ENCODE measurements at places on chromosomes 4 and X.

DNA sequence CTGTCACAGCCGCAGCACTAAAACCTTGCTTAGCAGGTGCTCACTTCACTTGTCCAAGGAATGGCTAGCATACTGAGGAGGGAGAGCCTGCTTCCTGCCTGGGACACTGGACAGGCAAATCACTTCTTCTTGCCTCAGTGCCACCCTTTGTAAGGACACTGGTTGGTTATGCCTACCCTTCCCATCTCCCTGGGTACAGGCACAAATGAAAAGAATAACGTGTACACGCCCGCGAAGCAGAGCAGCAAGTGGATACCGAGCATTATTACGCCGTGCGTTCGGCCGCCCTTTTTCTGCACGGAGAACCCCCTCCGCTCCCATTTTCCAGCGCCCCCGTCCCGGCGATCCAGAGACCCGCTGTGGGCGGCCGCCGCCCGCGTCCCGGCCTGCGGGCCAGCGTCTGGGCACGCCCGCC lies 338 bp upstream of the KLHL2 start:
- no peak for DNase-seq

DNA sequence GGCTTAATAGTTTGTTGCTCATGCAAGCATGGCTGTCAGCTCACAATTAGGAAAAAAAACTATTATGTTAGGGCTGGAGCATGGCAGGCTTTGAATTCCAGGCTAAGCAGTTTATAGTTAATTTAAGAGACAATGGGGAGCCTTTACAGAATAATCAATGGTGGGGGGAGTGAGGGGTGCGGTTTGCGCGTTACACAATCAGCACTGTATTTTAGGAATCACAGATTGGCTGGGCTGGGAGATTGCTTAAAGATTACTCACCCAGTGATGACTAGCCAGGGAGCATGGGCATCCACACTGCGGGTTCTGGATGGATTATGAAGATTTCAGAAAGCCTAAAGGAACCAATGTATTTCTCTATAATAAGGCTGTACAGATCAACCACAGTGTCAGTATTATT lies 186.6 kb downstream of the SOX3 start:
- no peak for DNase-seq

- DNase-seq = no peak
Observed at GRCh38 chr4:131426023-131426758, 1722.9 kb upstream of the PCDH10 start.

- DNase-seq = no peak
Observed at GRCh38 chr4:86855572-86855971, 6.4 kb upstream of the SLC10A6 start.

DNA sequence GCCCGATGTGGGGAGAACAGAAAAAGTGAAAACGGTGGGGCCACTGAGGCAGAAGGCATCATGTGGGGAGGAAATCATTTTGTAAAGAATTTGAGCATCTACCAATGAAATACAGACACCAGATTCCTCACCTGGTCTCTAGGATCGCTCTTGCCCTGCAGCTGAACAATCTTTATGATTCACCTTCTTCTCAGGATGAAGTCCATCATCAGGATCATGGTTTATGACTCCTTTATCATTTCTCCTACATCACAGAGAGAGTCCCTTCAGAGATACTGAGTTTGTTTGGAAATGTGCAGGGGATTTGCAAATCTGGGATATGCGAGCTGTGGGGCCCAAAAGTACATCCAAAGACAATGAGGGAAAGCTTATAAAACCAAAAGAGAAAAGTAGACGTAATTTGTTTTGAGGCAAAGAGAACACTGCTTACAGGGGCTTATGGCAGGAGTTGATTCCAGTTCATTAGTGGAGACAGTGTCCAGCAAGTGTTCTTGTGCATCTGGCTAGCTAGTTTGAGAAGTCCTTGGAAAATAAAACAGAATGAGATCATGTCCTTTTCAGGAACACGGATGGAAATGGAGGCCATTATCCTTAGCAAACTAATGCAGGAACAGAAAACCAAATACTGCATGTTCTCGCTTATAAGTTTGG lies 15.3 kb upstream of the ANXA5 start:
- no peak for DNase-seq

- DNase-seq = no peak
Observed at GRCh38 chrX:134588806-134589205, 69.5 kb downstream of the PLAC1 start.

DNA sequence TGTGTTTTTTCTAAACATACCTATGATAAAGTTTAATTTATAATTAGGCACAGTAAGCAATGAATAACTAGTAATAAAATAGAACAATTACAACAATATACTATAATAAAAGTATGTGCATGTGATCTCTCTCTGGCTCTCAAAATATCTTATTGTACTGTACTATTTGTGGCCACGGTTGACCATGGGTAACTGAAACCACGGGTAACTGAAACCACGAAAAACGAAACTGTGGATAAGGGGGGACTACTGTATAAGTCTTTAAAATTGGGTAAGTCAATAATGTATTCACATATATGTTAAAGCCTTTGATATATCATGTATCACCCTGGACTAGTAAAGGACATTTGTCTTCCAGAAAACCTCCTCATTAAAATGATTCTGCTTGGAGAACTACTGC lies 20.0 kb downstream of the TMEM154 start:
- DNase-seq = no peak

- DNase-seq = no peak
Observed at GRCh38 chr4:3228881-3229280, 20.1 kb upstream of the MSANTD1 start.

- DNase-seq = no peak
Observed at GRCh38 chr4:59094505-59094904, 1984.3 kb upstream of the IGFBP7 start.

- peak; percentile 41 for DNase-seq
Observed at GRCh38 chrX:152926279-152926678, 28.4 kb downstream of the ZNF185 start.

DNA sequence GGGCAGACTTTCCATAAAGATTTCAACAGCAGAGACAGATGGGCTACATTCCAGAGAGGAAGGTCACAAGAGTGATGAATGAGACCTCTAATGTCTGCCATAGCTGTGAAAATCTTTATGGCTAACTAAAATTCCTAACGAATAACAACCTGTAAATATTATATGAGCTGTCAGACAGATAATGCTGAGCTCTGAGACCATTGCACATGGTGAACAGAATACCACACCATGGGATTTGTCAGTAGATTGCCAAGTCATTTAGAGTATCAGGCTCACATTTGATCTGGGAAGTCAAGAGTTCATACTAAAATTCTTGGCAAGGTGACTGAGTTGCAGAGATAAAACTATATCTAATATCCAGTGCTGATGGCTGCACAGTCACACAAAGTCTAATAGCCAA lies 259.2 kb upstream of the FTHL17 start:
- DNase-seq = no peak

- no peak for DNase-seq
Observed at GRCh38 chr4:152673489-152673888, 6.3 kb downstream of the TMEM154 start.

DNA sequence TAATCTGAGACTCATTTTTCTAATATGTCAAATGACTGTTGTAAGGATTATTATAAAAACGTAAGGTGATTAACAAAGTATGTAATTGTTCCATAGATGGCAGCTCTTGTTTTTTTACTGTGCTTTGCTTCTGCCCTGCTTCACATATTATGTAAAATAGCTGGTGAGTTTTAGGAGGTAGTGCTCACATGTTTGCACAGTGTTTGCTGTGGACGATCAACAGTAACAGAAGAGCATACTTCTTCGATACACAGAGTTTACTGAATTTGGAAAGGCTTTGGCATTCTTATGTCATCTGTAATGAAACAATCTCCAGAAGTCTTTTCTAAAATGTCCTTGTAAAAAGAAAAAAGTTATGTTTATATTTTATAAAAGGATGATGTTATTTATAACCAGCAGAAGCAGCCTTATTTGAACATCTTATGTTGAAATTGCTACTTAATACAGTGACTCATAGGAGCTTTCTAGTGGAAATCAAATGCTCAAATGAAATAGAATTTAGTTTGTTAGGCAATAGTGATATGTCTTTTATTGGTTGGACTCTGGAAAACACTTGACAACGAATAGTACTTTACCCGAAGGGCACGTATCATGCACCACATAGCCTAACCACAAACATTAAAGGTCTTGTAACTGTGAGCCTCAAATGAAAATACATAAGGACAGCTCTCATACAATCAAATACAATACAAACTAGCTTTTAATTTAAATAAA lies 1.9 kb upstream of the MTTP start:
- DNase-seq = no peak

GRCh38 chrX:23782863-23783588 lies at the start of gene SAT1:
SAT1 (plus strand) TSS chrX:23783173; CDS start chrX:23783352, 179 bp downstream.
- peak; percentile 96 for DNase-seq

DNA sequence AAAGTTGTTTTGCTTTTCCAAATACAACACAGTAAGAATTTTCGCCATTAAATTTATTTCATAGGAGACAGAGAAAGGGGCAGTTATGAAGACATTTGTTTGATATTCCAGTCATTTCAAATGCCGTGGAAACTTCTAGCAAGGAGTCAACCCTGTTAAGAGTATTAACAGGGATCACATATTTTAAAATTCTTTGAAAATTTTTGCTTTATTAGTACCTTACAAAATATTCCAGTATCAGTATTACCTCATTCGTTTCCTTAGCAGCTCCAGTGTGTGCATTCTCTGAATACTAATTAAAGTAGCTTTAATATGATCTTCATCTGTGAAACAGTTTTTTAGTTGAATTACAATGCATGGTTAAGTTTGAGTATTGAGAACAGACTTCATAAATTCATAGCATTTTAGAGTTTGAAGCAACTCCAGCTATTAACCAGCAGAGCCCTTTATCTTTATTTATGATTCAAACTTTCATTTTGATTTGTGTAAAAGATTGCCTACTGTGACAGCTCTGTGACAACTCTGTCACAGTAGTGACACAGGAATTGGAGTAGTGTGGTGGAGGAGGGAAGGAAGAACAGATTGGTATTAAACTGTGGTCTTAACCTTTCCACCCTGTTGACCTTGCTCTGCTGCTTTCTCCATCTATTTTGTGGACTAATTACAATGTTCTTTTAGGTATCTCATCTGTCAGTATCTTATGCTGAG lies 86.3 kb downstream of the PDLIM5 start:
- no peak for DNase-seq

DNA sequence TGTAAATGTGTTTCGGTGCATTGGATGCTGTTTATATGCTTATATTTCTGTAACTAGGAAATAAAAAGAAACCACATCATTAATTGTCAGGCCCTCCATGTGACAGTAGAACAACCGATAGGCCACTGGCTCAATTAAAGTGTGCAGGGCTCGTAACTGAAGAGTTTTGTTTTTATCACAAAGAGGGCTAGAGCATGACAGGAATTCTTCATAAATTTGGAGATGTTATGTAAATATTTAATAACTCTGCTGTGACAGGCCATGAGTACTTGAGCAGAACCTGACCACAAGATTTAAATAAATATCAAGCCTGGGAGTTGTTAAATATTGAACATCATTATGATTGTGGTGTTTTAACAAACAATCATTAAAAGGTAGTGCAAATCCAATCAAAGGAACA lies 55.9 kb downstream of the MID1 start:
- DNase-seq = no peak

- DNase-seq = no peak
Observed at GRCh38 chr4:86670298-86670697, 76.2 kb downstream of the PTPN13 start.

- DNase-seq = no peak
Observed at GRCh38 chr4:55251896-55252295, 94.1 kb upstream of the SRD5A3 start.

DNA sequence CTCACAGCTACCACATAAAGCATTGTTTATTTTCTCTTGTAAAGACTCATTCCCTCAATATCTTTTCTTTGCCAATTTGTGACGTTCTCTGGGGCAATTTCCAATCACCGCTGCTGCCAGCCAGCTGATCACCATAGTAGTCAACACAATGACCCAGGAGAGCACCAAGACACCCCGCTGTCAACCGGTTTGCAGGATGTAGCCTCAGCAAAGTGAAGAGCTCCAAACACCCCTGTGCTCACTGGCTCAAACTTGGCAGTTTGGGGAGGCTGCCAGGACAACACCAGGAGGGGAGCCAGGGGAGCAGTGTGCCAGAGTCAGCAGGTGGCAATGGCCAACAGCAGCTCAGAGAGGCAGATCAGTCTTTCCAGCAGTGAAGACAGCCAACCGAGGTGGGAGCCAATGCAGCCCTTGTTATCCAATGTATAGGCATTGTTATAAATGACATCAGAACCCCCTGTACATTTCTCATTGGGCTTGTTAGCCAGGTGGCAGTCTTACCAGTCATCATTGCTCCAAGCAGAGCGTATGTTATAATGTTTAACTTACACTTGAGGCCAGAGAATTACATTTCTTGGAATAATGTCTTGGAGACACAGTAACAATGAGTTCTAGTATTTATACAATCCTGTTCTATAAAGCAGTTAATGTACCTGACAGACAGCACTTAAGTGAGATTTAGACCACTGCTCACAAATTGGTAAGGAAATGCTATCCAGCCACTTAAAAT lies 274.9 kb upstream of the GK2 start:
- DNase-seq = peak; percentile 87

- DNase-seq = no peak
Observed at GRCh38 chr4:54937501-54937900, 187.9 kb downstream of the KDR start.

- no peak for DNase-seq
Observed at GRCh38 chr4:181281451-181281850, 961.8 kb upstream of the TENM3 start.

DNA sequence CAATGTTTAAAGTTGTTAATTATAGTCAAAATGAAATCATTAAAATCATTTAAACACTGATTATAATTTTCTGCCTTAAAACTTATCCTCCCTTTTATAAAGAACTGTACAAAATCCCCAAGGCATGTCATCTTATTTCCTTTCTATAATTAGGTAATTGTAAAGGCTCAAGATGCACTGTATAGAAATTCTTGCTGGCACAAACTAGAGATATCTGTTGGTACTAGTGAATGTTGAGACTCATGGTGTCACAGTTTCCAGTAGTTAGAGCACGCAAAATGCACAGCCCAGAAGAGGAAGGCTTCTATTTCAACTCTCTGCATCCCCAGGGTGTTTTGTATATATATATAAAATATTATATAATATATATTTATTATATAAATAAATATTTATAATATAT lies 22.7 kb upstream of the PLA2G12A start:
- DNase-seq = no peak

- DNase-seq = no peak
Observed at GRCh38 chr4:1176398-1177273, 4.3 kb upstream of the SPON2 start.

DNA sequence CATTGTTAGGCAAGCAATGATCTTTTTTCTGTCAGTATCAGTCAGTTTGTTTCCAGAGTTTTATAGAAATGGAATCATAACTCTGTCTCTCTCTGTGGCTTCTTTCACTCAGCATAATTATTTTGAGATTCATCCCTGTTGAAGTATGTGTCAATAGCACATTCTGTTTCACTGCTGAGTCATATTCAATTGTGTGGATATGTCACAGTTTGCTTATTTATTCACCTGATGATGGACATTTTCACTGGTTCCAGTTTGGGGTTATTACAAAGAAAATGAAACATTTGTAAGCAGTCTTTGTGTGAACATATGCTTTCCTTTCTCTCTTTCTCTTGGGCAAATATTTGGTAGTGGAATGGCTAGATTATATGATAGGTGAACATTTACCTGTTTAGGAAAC lies 10.2 kb upstream of the ZNF718 start:
- DNase-seq = no peak
